GOT3 (cell line): ENCODE measurements at places on chromosomes 12 and 14.

DNA sequence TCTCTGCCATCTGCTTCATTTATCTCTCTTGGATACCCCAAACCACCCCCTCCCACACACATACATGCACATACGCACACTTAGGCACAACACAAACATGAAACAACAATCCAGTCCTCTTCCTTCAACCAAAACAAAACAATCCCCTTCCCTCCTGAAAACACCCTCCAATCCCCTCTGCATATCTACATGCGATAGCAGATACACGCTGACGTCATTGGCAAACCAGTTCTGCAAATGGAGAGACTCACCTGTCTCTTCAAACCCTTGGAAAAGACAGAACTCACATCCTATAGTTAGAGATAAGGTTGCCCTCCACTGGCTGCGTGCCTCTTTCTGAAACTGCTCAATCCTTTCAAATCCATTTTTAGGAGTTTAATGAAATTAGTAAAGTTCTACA, 37.2 kb upstream of the RMST start:
- DNase-seq = no peak

- DNase-seq = no peak
Measured at GRCh38 chr12:76084863-76085519, 506 bp upstream of the NAP1L1 start.

- DNase-seq = no peak
Measured at GRCh38 chr12:71810921-71811320, 28.6 kb upstream of the TBC1D15 start.

- no peak for DNase-seq
Measured at GRCh38 chr12:68788554-68789143, 19.3 kb upstream of the MDM2 start.

DNA sequence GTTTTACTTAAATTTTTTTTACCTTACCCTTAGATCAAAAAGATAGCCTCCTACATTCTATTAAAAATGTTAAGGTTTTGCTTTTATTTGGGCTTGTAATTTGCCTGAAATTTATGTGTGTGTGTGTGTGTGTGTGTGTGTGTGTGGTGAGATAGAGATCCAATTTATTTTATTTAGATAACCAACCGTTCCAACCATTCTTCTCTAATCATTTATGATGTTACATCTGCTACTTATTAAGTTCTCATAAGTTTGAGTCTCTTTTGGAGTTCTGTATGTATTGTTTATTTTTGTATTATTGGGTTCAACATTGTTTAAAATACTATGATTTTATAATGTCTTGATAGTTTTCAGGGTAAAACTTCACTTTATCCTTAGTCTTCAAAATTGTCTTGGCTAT, 70.6 kb upstream of the PAWR start:
- DNase-seq = no peak

DNA sequence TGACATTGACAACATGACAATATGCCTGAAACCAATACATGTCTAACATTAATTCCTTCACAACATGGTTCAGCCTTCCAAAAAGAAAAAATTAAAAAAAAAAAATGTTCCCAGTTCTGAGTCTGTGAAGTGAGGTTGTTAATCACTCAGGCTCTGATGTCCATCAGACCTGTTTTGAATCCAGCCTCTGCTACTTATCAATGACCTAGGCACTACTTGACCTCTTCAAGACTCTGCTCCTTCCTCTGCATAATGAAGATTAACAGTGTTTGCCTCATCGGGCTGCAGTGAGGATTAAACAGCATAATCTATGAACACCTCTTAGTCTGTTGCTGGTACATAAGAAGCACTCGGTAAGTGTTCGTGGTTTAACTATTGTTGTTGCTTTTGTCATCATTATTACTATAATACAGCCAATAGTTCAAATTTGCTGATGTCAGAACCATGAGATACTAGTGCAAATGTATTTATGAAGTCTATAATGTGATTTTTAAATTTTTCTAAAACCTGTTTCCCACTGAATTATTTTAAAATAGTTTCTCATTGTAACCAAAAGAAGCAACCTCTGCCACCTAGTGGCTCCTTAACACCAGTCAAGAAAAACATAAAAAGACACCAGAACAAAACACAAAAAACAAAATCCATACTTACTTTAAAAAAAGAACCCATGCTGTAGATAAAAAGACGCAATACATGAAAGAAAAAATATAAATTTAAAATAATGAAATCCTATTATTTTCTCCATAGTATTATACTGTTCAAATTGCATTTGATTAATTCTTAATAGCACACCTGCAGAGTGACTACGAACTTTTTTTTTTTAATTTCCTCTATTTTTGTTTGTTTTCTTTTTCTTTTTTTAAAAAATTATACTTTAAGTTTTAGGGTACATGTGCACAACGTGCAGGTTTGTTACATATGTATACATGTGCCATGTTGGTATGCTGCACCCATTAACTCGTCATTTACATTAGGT, 20.3 kb upstream of the TMX1 start:
- DNase-seq = no peak

DNA sequence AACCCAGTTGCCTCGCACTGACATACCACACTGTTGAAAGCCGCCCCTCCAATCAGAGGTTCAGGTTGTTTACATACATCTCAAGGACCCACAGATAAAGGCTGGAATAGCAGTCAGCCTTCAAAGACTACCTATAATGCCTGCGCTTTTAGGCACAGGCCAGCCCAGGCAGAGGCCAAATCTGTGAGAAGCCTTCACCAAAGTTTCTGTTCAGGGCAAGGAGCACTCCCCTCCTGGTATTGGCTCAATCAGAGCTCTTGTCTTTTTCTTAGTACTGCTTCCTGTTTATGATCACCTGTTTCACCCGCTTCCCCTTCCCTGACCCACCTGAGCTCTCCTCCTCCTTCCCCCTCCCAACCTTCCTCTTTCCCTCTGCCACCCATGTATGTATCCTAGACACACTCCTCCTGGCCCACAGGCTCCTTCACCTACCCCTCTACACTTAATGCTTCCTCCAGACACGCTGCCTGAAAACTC, 34.8 kb downstream of the DUSP16 start:
- DNase-seq = no peak

- no peak for DNase-seq
Measured at GRCh38 chr14:45095143-45095542, 11.2 kb downstream of the PRPF39 start.

DNA sequence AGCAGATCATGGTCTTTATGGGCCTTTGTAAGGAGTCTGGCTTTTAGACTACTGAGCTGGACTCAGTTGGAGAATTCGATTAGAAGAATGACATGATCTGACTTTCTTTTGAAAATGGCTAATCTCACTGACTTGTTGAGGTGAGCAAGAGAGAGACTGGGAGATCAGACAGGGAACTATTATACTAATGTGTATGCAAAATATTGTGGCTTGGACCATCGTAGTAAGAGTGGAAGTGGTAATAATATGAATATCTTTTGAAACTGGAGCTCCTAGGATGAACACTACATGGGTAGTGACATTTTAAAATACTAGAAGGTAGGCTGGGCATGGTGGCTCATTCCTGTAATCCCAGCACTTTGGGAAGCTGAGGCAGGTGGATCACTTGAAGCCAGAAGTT, 56.2 kb upstream of the CCT2 start:
- DNase-seq = no peak

DNA sequence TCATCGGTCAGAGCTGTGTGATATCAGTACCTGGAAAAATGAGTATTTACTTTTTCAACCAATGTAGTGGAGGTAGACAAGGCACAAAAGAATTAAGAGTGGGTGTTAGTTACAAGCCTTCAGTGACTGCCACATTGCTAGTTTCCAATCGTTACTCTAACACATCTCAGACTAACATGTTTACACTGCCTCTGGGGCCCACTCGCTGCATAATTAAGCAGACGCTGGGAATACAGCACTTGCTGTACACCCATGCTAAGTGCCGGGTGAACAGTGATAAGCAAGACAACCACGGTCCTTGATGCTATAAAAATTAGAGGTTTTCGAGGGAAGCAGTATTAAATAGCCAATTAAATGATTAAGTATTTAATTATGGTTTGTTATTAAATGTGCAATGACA, 1147.6 kb downstream of the AACS start:
- DNase-seq = no peak

DNA sequence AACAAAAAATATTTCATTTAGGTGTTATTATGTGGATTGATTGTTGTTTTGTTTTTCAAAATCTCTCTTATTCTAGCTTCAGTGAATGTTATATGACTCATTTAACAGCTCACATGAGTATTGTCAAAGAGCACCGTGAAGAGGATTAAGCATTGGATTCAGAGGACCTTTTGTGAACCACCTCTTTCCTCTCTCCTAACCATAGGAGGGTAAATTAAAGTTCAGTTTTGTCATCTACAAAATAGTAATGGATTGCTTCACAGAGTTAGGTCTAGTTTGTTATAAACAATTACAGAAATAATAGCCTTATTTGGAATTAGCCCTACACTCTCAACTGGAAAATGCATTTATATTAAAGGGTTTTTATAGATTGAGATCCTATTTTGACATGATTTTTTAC, 962 bp upstream of the KERA start:
- no peak for DNase-seq

GRCh38 chr14:94853920-94854319, 84.0 kb upstream of the GSC start:
- DNase-seq = no peak

- no peak for DNase-seq
Measured at GRCh38 chr14:89707086-89707485, 247.4 kb downstream of the EFCAB11 start.

- no peak for DNase-seq
Measured at GRCh38 chr12:3193131-3193530, 116.0 kb downstream of the TSPAN9 start.

GRCh38 chr12:121388421-121388981, 11.4 kb upstream of the RNF34 start:
- no peak for DNase-seq

GRCh38 chr12:75571656-75572205, 60.3 kb upstream of the KRR1 start:
- DNase-seq = no peak

GRCh38 chr14:92456215-92457015, 57.2 kb upstream of the RIN3 start:
- DNase-seq = no peak

- DNase-seq = no peak
Measured at GRCh38 chr12:101857043-101857558, 20.3 kb upstream of the DRAM1 start.

DNA sequence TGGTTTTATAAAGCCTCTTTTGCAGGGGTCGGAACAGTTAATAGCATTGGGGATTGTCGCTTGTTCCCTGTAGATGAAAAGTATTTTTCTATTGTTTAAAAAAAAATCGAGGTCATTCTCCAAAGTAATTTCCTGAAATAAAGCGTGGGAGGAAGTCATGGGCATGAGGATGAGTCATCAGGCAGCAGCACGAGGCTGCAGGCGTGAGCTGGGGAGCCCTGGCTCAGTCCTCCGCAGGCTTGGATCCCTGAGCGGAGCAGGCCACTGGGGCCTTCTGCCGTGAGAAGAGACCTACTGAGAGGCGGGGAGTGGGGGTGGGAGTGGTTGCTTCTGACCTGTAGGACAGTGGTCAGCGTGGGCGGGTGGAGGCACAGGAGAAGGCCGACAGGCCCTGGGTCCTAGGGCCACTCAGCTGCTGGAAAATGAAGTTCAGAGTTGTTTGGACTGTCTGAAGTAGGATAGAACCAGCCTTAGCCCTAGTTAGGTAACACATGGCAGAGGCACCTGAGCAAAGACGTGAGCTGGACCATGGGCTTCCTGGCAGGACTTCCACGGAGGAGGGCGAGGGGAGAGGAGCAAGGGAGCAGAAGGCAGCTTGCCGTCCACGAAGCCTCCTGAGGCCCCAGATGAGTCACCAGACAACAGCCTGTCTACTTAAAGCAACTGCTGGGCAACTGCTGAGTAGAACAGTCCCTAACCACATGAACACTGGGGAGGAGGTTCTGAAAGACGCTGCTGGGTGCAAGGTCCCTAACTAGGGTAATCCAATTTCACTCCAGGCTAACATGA, 21.1 kb upstream of the LGALS3 start:
- DNase-seq = peak; percentile 22

GRCh38 chr14:82636426-82636825, 1102.8 kb upstream of the SEL1L start:
- DNase-seq = no peak

- DNase-seq = no peak
Measured at GRCh38 chr12:54984658-54985376, at the start of gene TESPA1. TESPA1 (minus strand) TSS chr12:54984762; CDS start chr12:54974562, 10,200 bp downstream.

DNA sequence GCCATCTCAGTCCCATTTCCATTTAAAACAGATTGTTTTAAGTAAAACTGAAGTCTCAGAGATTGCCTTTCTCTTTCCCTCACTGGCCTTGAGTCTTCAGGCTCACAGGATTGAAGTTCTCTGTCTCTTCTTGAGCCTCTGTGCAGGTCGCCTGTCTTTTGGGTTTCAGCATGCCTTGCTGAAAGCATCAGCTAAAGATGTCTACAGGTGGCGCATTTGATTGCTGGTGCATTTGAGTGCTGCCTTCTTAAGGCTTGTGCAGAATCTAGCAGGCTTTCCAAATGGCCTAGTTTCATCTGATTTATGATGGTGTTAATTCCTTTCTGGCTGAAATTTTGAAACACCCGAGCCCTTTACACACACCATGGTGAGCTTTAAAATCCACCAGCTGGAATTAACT, 1062.2 kb upstream of the FBXO33 start:
- no peak for DNase-seq

DNA sequence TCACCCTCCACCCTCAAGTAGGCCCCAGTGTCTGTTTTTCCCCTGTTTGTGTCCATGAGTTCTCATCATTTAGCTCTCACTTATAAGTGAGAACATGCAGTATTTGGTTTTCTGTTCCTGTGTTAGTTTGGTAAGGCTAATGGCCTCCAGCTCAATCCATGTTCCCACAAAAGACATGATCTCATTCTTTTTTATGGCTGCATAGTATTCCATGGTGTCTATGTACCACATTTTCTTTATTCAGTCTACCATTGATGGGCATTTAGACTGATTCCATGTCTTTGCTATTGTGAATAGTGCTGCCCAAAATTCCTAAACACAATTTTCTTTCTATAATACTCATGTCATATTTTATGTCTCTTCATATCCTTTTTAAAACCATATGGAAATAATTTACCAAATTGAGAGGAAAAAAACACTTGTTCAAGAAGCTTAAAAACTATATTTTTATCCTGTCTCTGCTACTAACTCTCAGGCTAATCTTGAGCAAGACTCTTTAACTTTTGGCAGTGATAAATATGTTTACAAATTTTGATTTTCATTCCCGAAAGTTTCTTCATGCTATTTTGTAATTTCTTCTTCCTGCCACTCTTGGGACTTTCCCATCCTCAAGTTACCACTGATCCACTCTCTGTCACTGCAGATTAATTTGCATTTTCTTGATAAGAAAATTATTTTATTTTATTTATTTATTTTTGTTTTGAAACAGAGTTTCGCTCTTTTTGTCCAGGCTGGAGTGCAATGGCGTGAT, 28.0 kb upstream of the OSBPL8 start:
- no peak for DNase-seq

DNA sequence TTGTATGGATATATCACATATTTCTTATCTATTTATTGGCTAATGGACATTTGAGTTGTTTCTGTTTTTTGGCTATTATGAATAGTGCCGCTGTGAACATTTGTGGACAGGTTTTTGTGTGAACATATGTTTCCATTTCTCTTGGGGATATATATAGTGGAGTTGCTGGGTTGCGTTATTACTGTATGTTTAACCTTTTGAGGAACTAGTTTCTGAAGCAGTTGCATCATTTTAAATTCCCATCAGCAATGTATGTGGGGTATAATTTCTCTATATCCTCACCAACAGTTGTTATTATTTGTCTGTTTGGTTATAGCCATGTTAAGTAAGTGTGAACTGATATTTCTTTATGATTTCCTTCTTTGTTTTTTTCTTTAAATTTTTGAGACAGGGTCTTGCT, 10.7 kb downstream of the TCTN2 start:
- no peak for DNase-seq

- no peak for DNase-seq
Measured at GRCh38 chr12:69456239-69456638, 13.9 kb upstream of the FRS2 start.

GRCh38 chr12:104737791-104738301, 220.2 kb downstream of the SLC41A2 start:
- DNase-seq = no peak
